ENCODE measurements at places on chromosomes 1 and 21.

DNA sequence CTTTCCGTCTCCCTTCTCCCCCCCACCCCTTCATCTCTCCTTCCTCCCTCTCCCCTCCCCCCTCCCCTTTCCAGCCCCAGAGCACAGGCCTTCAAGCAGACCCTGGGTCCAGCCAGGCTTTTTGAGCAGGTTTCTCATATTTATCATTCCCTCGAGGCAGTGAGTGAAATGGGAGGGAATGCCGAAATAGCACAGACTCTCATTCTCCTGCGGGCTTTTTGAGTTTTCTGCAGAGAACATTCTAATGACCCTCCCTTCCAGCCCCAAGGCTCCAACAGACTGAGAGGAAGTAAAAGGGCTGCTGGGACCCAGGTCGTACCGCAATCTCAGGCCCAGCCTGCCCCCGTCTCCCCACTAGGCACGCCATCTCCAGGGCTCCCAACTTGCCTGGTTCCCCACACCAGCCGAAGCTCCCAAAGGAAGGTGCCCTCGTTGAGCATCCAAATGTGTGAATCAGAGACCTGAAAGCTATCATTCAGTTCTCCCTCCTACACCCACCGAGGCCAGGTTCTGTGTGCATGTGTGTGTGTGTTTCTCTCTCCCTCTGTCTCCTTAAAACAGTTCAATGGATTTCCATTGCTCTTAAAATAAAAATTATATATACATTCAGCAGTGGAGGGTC lies 22.3 kb downstream of the ACTA1 start:
- DNase-seq: no peak

DNA sequence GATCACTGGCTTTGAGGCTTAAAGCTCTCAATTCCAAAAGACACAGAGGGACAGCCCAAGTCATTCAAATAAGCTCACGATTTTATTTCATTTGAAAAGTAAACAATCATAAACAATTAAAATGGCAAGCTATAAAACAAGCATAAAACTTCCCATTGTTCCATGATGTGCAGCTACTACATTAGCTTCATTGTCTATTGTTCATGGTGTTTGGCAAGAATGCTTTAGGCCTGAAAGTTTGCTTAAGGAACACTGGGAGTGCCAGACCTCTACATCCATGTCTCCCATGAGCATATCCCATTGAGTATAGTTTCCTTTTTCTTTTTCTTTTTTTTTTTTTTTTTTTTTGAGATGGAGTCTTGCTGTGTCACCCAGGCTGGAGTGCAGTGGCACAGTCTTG lies 286.1 kb upstream of the ESRRG start:
- no peak for DNase-seq

- no peak for DNase-seq
These were observed 13.2 kb upstream of the PRKAB2 start for GRCh38 chr1:147185432-147185831.

DNA sequence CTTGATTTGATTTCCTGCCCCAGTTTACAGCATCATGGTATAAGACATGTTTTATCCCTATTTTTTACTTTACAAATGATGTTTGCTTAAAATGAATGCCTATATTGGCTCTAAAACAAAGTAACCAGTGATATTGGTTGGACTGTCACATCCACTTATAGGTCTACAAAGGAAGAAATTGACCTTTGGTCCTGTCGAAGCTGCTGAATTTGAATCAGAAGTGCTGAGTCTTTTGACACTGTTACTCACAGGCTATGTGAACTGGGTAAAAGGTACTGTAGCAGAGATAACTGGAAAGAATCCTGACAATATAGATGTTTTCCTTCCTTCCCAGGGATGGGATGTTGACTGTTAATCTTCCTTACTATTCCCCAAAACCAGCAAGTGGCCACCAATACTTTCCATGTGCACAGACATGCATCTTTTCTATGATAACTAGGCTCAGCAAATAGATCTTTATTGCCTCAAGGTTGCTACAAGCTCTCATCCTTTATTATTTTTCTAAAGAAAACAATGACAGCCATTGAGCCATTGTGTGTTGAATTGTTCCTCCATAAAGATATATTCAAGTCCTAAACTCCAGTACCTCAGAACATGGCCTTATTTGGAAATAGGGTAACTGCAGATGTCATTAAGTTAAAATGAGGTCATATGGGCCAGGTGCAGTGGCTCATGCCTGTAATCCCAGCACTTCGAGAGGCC lies 175.9 kb upstream of the NR5A2 start:
- DNase-seq: no peak

DNA sequence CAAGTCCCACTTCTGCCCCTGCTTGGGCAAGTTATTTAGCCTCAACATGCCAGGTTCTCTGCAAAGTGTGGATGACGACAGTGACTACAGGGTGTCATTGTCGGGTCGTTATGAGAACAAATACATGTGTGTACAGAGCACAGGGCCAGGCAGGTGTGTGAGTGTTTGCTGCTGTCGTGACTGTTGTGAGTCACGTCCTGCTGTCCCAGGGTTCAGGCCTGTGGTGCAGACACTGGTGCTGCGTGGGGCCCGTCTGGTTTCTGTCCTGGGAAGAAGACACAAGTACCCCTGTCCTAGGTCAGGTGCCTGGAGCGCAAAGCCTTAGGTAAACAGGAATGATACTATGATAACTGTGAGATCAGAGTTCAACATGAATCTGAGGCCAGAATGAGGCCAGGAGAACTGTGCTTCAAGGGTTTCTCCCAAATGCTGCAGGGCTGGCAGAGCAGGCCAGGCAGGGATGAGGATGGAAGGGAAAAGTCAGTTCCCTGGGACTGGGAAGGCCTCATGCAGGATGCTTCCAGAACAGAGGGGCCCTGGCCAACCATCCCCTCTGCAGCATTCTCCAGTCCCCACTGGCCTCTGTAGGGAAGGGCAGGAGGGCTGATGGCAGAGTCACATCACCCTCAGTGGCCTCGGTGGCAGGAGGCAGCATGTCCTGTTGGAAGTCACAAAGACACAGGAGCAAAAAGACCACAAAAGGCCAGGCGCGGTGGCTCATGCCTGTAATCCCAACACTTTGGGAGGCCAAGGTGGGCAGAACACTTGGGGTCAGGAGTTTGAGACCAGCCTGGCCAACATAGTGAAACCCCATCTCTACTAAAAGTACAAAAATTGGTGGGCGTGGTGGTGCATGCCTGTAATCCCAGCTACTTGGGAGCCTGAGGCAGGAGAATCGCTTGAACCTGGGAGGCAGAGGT lies 15.7 kb downstream of the GPR157 start:
- DNase-seq: no peak

- no peak for DNase-seq
These were observed 812 bp downstream of the CACHD1 start for GRCh38 chr1:64470665-64471217.

DNA sequence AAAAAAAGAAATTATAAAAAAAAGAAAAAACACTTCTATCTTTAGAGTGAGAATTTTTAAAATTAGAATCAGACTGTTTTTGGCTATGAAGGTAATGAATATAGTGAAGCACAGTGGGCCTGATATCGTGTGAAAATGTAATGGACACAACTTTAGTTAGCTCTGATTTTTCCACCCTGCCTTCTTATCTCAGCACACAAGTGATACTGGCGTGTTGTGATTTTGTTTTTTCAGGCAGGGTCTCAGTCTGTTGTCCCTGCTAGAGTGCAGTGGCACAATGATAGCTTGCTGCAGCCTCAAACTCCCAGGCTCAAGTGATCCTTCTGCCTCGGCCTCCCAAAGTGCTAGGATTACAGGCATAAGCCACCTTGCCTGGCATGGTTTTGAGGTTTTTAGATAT lies 22.3 kb downstream of the MACF1 start:
- no peak for DNase-seq

- no peak for DNase-seq
These were observed 75.2 kb downstream of the MPZL1 start for GRCh38 chr1:167797015-167797414.

- no peak for DNase-seq
These were observed 72.7 kb upstream of the CNIH3 start for GRCh38 chr1:224543453-224543852.

DNA sequence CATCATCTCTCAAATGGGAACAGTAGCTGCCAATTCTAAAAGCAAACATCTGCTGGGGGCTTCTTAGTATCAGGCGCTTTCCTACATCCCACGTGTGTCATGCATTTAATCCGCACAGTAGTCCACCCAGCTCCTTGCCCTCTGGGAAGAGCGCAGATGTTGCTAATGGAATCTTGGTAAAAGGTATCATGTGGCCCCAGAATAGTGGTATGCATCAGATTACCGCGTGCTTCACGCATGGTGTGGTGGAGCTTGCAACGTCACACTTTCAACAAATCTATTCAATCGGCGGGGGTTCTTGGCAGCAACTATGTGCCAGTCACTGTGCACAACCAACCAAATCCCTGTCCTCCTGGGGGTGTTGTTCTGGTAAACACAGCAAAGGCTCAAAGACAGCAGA lies 141.0 kb downstream of the HIVEP3 start:
- no peak for DNase-seq

GRCh38 chr21:38852708-38853107 lies 47.0 kb downstream of the ETS2 start:
- no peak for DNase-seq

DNA sequence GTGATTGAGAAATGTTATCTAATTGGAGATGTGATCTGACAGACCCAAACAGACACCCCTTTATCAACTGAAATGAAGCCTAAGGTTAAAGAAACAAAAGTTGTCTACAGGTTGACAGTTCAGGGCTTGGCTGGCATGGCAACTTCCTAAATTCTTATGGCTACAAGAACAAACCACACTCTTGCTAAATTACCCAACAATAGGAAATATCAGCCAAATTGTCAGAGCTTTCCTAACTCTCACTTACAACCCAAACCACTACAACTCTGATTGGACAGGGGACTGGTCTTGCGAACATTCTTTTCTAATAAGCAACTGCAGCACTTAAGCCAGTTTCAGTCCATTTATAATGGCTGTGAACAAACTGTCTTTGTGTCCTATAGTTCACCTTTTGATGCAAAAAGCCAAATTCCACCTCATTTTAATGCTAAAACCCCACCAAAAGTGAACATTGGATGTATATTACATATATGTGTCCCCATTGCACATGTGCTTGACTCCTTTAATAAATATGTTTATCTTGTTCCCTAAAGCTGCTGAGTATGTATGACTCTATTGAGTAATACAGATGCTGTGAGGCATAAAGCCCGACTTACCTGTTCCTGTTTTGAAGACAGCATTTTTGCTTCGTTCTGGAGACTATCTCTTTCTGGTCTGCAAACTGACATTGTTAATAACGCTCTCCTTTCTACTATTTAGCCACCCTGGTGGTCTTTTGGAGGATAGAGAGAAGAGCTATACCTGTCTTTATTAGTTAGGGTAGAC lies 101.3 kb upstream of the HMCN1 start:
- DNase-seq: no peak

GRCh38 chr1:11731691-11732283 lies 4.1 kb upstream of the AGTRAP start:
- peak; percentile 23 for DNase-seq

DNA sequence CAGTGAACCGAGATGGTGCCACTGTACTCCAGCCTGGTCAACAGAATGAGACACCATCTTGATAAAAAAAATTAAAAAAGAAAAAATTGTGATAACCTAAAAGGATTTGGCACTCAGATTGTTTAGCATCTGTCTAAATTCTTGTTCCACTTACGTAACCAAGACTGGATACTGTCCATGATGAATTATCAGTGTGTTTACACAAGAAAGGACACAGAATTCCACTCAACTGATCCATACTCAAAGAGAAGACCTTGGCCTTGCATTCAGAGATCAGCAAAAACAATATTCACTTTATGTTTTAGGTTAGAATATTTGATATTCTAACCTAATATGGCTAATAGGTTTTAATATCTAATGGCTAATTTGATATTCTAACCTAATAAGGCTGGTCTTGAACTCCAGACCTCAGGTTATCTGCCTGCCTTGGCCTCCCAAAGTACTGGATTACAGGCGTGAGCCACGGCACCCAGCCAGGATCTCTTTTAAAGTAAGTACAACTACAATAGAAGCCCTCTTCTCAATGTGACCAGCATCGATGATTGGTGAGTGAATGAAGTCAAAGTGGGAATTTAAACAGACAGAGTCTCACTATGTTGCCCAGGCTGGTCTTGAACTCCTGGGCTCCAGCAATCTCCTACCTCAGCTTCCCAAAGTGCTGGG lies 43.1 kb upstream of the COX20 start:
- DNase-seq: no peak

GRCh38 chr21:34881839-34882371 lies 167.2 kb downstream of the RUNX1 start:
- DNase-seq: no peak

GRCh38 chr1:39434797-39435395 lies 56.5 kb upstream of the BMP8A start:
- no peak for DNase-seq

DNA sequence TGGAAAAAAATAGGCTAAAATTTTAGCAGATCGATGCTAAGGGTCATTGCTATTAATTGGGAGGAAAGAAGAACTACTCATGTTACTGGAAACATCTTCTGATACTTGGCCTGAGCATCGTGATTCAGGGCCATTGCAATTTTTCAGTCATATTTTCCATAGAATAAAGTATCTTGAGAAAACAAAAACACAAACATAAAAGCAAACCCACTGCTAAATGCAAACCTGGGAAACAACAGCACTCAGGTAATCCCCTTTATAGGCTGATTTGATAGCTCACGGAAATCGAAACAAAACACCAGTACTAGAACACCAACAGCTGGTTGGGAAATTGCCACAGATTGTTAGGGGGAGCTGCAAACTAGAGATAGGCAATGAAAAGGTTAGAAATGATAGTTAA lies 172.9 kb upstream of the ESRRG start:
- no peak for DNase-seq

DNA sequence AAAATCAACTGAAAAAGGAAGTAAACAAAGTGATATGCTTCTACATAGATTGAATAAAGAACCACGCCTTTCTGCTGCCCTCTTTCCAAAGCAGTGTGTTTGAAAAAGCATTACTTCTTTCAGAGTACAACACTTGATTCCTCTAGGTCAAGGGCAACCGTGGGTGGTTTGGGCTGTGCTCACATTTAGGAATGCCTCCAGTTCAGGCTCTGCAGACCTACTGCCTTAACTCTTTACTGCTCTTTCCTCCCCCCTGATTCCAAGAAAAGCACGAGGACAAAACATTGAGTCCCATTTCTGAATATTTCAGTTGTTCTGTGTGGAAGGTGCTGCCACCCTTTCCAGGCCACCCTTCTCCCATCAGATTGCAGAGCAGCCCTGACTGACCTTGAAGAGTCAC lies 45.2 kb downstream of the ADAMTS1 start:
- no peak for DNase-seq

- DNase-seq: no peak
These were observed 75.9 kb downstream of the GIPC2 start for GRCh38 chr1:78121710-78122109.
